ENCODE measurements at places on chromosomes 3 and 15.
A peak's percentile ranks its signal among the peaks of the same experiment; 100 is the strongest.

- peak; percentile 31 for DNase-seq
Observed at GRCh38 chr15:58433597-58434333, 2.0 kb downstream of the LIPC start.

DNA sequence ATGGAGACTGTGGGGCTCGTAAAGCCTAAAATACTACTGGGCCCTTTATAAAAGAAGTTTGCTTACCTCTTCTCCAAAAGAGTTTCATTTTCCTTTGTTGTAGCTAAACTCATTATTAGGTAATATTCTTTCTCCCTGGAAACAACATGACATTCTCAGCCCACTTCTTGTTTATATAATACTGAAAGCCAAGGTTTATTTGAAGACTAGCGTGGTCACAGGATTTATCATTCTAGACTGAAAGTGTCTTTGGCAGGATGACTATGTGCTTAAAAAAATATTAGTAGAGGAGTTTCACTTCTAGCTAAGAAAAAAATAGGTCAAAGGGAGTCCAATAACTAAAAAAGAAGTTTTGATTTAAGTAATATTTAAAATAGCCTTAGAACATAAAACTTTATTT lies 1085.2 kb upstream of the CADM2 start:
- DNase-seq: no peak

- no peak for DNase-seq
Observed at GRCh38 chr3:124229836-124230235, 237.9 kb upstream of the ROPN1 start.

- DNase-seq: no peak
Observed at GRCh38 chr3:126439968-126440708, 35.6 kb downstream of the ZXDC start.

- DNase-seq: no peak
Observed at GRCh38 chr3:152203652-152204051, 65.1 kb upstream of the MBNL1 start.

- no peak for DNase-seq
Observed at GRCh38 chr15:47288794-47289193, 428.5 kb upstream of the SEMA6D start.

DNA sequence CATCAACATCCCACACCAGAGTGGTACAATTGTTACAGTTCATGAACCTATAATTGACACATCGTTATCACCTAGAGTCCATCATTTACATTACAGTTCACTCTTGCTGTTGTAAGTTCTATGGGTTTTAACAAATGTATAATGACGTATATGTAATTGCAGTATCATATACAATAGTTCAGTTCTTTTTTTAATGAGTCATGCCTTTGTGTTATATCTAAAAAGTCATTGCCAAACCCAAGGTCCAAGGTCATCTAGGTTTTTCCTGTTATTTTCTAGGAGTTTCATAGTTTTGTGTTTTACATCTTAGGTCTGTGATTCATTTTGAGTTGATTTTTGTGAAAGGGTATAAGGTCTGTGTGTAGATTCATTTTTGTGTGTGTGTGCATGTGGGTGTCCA lies 160.9 kb upstream of the GALNT15 start:
- no peak for DNase-seq

DNA sequence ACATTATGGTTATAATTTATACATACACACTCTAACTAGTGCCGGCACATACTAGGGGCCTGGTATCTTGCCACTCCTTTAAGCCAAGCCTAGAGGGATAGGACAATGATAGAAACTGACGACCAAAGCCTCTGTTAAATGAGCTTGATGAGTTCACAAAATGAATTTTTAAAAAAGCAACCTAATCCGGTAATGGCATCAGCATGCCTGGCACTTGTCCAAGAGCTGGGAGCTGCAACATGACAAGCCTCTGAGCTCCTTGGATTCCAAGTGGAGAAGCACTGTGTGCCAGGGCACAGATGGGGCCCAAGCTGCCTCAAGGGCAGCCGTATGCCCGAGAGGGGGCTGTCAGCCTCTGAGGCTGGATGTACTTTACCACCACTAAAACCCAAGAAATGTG lies 9.7 kb downstream of the ETV5 start:
- DNase-seq: peak; percentile 63

DNA sequence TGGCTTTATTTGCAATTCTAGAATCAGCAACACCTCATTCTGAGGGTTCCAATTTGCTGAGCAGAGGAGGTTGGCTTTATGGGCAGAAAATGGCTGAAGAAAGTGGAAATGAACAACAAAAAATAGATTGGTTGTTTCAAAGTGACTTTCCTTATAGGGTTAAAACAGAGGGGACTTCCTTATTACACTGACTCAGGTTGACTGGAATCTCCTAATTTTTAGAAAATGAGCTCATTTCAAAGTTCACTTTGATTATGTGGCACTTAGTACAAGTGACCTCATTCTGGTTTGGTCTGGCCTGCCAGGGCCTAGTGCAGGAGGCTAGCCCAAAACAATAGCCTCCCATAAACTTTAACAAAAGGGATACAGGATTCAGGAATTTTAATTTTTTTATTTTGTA lies 41.4 kb downstream of the NFKBIZ start:
- peak; percentile 41 for DNase-seq

DNA sequence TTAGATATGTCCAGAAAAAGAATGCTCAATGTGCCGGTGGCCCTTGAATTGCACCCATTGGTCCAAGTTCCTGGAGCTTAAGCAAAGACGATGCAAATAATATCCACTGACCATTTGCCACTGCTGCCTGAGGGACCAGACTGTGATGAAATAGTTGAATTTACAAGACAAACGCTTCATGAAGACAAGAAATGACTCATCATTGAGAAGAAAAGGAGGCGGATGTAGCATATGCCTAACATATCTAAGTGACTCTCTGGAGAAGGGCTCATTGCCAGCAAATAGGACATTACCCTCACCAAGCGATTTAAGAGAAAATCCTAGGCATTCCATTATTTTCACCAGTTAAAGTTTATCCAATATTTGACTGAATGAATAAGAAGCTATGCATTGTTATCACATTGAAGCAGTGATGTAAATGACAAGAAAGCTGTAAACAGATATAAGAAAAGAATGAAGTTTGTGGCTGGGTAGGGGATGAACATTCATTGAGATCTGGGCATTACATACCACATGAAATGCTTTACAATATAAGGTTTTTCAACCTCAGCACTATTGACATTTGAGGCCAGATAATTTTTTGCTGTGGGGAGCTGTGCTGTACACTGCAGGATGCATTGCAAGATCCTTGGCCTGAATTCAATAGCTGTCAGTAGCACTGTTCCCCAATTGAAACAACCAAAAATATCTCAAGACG lies 48.9 kb upstream of the CPNE4 start:
- DNase-seq: no peak

DNA sequence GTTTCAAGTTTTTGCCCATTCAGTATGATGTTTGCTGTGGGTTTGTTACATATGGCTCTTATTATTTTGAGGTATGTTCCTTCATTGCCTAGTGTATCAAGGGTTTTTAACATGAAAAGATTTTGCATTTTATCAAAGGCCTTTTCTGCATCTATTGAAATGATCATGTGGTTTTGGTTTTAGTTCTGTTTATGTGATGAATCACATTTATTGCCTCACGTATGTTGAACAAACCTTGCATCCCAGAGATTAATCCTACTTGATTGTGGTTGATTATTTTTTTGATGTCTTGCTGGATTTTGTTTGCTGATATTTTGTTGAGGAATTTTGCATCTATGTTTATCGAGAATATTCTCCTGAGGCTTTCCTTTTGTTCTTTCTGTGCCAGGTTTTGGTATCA lies 39.4 kb downstream of the TMCO5A start:
- no peak for DNase-seq

- DNase-seq: peak; percentile 17
Observed at GRCh38 chr15:47331829-47332393, 385.4 kb upstream of the SEMA6D start.

DNA sequence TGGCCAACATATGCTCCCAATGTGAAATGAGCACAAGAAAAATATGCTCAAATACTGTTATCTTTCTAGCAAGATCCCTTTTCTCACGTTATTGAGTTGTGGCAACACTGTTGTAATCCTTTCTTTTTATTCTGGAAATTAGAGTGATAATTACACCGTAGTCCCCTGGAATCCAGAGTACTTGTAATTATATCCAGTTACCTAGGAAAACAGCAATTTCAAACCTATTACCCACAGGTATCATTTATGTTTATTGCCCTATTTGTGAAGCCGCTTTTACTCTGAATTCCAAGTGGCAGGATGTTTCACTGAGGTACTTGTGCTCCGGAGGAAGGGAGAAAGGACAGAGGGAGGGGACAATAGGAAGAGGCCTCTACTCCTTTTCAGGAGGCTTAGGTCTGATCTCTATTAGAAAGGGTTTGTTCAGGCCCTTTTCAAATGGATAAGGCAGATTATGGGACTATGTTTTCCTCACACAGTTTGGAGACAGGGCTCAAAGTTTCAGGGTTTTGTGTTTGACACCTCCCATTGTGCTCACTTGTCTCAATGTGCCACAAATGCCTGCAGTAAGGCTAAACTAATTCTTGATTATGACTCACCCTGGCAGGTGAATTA lies 646.6 kb downstream of the TUSC7 start:
- no peak for DNase-seq

- DNase-seq: no peak
Observed at GRCh38 chr15:29873264-29873663, 51.0 kb upstream of the TJP1 start.

DNA sequence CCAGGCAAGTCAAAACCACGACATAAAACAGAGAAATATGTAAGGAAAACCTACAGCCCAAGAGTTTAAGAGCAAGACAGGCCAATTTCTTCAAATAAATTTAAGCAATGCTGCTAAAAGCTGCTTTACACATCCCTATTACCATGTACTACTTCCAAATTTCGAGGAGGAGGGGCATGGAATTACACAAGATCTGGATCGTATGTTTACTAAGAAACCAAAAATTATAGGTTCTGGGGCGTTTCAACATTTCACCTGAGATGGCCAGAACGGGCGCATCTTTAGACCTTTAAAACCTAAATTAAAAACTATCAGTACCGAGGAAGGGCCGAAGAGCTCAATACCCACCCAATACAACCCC lies 664 bp upstream of the NR2C2 start:
- no peak for DNase-seq

DNA sequence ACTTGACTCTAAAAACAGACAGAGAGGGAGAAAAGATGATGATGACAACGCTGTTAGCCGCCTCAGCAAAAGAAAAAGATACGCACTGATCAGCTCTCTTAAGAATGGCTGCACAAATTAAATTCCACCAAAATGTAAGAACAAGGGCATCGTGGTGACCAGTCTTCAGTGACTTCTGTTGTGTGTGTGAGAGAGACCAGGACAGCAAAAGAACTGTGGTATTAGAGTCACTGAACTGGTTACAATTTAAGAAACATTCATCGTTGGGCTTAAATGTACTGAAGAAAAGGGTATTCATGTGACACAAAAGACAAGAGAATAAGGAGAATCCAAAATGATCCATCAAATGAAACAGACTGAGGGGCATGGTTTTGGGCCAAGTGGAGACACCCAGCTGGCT lies 86.5 kb downstream of the SUCLG2 start:
- DNase-seq: no peak

GRCh38 chr3:194779729-194780224 lies 94.1 kb downstream of the FAM43A start:
- DNase-seq: no peak

GRCh38 chr15:85993116-85993515 lies 86.6 kb upstream of the AGBL1 start:
- DNase-seq: no peak

- DNase-seq: no peak
Observed at GRCh38 chr3:99851955-99852354, 34.3 kb downstream of the CMSS1 start.

GRCh38 chr3:78634316-78634715 lies 1133.5 kb downstream of the ROBO1 start:
- no peak for DNase-seq
